ENCODE measurements at places on chromosomes 2 and 18. TPM values are rescaled to one million over a fixed set of nuclear protein-coding genes. Genes with fewer than 3 reads are reported as not detected.
A peak's percentile ranks its signal among the peaks of the same experiment; 100 is the strongest.

- no peak for DNase-seq
Measured at GRCh38 chr2:120221616-120222015, 1.6 kb downstream of the TMEM185B start.

GRCh38 chr18:3074087-3074486 is 61.1 kb upstream of the LPIN2 start:
- DNase-seq: no peak

GRCh38 chr2:71712158-71712818 is 258.9 kb downstream of the DYSF start:
- no peak for DNase-seq

Gene MARCHF7
- 196 TPM for polyA plus RNA-seq

DNA sequence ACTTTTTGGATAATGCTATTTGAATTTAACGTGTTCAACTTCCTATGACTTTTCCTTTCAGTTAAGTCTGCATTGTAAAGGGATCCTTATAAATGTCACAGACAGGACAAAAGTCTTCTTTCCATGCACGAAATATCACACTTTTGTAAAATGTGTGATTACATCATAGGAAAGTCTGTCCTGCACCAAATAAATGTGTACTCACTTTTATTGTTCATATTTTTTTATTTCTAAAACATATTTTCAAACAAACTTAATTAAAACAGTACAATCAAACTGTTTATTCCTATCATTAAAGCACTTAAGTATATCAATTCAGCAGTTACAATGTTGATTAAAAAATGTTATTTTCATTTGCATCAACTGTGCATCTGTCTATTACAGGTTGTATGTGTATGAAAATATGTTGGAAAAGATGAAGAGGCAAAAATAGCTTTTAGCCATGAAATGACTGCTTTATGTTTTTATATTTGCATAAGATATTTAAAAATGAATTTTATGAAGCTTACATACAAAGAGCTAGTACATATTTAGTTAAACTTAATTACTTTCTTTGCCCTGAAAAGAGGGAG is 105.6 kb downstream of the CSRNP3 start:
- DNase-seq: no peak

GRCh38 chr2:65435625-65436168 is 3.3 kb upstream of the SPRED2 start:
- peak; percentile 41 for DNase-seq

GRCh38 chr2:42338567-42339190 is 22.3 kb downstream of the COX7A2L start:
- DNase-seq: no peak

Gene DSC3
- polyA plus RNA-seq: not detected

DNA sequence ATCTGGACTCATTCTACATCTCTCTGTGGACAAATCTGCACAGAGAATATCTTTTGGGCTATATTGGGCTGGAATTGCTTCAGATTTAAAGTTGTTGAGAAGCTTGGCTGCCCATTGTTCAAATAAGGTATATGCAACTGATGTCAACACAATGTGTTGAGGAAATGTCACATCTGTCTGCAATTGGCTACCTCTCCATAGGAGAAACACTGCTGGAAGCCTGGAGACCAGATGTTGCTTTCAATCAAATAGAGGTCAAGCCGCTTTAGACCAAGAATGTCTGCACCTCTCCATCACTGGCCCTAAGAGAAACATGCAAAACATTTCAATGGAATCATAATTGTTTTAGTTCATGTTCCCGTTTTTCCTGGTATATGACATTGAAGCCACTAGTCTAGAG is 720.2 kb downstream of the SLC4A3 start:
- no peak for DNase-seq

Gene CYP27A1
- 0.15 TPM for polyA plus RNA-seq

Gene SLC35F6
- 6.9 TPM for polyA plus RNA-seq

Gene C2orf78
- not detected for polyA plus RNA-seq

DNA sequence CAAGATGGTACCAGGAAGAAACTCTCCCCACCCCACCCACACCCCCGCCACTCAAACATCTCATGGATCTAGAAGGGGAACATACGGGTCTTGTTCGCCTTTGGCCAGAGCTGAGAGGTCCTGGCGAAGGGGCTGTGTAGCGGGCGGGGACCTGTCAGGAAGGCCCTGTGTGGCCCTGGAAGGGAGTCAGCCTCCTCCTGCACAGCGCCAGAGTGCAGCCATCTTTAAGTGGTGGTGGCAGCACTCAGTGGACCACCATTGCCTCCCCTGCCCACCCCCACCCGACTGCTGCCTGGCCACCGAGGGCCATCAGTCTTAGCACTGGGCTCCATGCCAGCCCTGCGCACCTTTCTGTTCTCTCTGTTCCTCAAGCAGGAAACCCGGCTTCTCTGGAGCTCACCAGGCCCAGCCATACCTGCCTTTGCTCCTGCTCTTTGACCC is 11.6 kb upstream of the FAHD2A start:
- no peak for DNase-seq

DNA sequence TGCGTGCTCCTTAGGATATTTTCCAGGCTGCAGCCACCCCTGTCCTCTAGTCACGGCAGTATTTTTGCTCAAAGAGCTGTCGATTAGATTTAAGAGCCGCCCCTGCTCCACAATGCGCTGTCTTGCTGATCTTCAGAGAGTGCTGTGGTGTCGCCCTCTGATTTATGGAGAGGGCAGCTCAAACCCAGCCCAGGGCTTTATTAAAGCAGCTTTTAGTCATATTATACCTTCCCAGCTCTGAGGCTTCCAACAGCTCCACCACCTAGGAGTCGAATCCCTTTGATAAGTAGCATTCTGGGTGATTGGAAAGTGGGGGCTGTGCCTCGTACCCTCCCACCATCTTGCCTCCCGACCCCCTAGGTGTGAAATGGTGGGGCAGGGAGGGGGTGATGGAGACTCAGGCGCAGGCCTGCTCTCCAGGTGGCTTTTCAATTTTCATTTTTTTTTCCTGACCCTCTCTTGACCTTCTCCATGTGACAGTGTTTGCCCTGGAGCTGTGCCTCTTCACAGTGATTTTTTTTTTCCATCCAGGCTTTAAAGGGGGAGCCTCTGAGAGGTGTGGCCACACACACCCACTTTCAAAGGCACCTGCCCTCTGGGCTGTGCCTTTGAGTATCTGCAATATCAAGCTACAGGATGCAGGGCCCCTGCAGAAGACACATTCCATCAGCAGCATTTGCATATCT is 53.1 kb upstream of the NRP2 start:
- DNase-seq: no peak

DNA sequence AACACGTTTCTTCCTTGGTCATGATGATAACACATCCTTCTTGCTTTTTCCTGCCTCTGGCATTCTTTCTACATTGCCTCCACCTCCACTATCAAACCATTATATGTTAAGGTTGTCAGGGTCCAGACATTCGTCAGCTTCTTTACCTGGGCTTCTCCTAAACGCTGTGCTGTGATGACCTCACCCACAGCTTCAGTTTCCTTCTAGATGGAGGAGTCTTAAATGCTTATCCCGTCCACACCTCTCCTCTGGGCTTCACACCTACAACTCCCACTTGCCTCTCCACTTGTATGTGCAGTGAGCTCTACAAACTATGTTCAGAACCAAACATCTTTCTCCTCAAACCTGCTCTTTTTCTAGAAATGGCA is 666 bp upstream of the STAT1 start:
- DNase-seq: no peak

DNA sequence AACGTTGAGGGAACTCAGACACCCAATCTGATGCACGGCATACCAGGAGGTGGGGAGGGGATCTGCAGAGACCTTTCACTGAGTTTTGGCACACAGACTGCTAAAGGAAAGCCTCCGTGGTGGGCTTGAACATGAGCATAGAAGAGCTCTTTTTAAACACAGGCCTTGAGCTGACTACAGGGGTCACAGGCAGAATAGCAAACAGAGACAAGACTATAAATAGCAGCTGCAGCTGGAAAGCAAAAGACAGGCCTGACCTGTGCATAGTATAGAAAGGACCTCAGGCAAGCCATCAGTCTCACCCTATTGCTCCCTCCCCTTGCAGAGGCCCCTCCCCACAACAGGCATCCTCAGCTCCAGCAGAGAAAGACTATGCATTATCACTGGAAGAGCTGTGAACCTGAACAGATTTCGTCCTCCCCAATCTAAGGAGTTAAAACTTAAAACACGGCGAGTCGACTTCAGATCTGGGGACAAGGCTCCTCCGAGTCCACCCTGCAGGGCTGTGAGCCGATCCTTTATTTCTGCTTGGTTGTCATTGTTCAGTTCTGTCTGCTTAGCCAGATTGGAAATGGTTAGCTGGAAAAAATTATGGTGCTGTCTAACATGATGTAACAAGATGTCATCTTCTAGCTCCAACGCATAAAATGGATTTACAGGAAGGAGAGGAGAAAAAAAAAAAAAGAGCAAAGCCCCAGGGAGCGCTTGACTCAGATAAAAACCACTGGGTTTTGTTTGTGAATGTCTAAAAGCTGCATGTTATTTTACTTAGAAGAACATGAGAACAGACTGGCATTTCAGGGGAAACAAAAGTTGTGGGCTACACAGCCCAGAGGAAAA is 25.2 kb upstream of the LCLAT1 start:
- peak; percentile 58 for DNase-seq

Gene G6PC2
- polyA plus RNA-seq: not detected

DNA sequence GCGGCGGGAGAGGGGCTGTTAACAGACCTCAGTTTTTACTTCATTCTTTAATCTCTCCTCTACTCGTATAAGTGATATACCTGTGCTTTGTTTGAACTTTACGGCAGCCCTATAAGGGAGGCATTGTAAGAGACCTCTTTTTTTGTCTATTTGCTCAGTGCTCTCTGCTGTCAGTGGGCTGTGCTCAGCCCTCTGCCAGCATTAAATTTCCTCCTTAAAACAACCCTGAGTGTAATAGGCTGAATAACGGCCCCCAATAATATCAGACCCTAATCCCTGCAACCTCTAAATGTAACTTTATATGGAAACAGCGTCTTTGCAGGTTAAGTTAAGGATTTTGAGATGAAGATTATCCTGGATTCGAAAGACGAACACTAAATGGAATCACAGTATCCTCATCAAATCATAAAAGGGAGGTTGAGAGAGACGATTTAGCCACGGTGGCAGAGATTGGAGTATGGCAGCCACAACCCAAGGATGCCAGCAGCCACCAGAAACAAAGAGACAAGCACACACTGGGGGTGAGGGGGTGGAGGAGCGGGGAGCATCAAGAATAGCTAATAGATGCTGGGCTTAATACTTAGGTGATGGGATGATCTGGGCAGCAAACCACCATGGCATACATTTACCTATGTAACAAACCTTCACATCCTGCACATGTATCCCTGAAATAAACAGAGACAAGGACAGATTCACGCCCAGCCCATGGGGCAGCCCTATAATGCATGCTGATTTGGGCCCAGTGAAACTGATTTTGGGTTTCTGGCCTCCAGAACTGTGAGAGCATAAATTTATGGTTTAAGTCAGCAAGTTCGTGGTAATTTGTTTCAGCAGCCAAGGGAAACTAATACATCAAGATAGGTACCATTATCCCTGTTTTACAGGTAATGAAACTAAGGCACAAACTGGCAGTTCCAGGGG is 894 bp upstream of the FARSB start:
- no peak for DNase-seq

All from CD4-positive, alpha-beta memory T cell (primary cell).